ENCODE measurements at places on chromosomes 7 and 10.

DNA sequence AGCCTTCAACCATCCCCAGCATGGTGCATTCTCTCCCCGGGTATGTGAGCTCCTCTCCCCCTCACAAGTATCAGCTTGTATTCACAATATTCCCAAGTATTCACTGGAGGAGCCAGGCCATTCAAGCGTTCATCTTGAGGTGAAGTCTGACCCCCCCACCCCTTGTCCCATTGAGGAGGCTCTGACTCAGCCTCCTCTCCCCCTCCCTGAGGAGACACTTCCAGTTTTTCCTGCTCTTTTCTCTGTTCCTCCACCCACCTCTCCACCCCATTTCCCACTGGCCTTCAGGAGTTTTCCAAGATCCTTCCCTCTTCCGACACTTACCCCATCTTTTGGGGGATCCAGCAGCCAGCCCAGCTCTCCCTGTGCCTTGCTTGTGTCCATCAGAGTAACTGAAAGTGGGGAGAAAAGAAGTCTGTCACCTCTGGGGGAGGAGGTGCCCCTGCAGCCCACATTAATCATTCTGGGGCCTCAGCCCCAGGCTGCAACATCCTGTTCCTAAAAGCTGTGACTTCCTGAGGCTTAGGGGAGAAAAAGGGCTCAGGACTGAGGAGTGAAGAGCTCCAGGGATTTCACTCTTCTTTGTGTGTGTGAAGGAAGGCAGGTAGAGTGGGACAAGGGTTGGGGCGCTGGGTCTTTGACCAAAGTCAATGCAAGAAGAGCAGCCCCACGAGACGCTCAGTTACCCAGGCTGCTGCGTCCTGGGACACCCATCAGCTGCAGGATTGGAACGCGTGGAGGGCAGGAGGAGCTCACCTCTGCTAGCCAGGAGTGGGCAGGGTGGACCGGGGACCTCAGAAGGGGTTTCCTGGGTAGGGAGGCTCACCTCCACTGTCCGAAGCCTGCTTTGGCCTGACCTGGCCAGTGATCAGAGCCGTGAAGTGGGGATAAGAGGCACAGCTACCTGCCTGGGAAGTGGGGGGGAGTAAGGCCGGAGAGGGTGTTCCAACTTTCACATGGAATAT, 1.1 kb downstream of the EPHA1 start:
- DNase-seq, result peak; percentile 66

- DNase-seq, result no peak
Measured at GRCh38 chr7:21538936-21539495, 3.8 kb upstream of the DNAH11 start.

- DNase-seq, result no peak
Measured at GRCh38 chr10:6383096-6383812, 180.5 kb downstream of the PFKFB3 start.

- DNase-seq, result no peak
Measured at GRCh38 chr7:30730996-30731395, 20.9 kb upstream of the INMT start.

DNA sequence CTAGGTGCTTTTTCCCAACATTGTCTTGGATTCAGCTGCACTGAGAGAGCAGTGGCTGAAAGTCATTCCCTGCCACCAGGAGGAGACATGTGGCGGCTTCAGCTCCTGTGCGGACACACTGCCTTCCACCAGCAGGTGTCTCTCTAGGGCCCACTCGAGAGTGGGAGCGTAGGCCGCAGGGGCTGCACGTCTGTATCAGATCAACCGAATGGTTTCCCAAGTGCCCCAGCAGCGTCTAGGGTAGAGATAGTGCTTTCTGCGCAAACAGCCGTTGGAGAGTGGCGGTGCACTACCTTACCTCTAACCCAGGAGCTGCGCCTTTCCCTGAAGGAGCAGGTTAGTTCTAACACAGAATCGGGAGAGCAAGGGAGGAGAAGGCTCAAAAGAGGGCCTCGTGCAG, 31.7 kb downstream of the PAPOLB start:
- peak; percentile 46 for DNase-seq

GRCh38 chr10:58508316-58508715, 4.4 kb upstream of the BICC1 start:
- DNase-seq, result peak; percentile 76

GRCh38 chr7:115968596-115968995, 62.0 kb downstream of the TFEC start:
- no peak for DNase-seq

GRCh38 chr7:1370738-1371137, 88.5 kb downstream of the MICALL2 start:
- no peak for DNase-seq

DNA sequence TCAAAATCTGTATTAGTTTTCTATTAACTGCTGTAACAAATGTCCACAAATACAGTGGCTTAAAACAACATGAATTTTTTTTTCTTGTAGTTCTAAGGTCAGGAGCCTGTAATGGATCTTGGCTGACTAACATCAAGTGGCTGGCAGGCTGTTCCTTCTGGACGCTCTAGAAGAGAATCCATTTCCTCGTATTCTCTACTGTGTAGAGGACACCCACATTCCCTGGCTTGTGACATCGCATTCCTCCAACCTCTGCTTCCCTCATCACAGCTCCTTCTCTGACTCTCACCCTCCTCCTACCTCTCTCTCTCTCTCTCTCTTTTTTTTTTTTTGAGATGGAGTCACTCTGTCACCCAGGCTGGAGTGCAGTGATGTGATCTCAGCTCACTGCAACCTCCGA, 4.8 kb upstream of the CALHM1 start:
- no peak for DNase-seq

- no peak for DNase-seq
Measured at GRCh38 chr7:137331378-137331777, 12.2 kb downstream of the PTN start.

DNA sequence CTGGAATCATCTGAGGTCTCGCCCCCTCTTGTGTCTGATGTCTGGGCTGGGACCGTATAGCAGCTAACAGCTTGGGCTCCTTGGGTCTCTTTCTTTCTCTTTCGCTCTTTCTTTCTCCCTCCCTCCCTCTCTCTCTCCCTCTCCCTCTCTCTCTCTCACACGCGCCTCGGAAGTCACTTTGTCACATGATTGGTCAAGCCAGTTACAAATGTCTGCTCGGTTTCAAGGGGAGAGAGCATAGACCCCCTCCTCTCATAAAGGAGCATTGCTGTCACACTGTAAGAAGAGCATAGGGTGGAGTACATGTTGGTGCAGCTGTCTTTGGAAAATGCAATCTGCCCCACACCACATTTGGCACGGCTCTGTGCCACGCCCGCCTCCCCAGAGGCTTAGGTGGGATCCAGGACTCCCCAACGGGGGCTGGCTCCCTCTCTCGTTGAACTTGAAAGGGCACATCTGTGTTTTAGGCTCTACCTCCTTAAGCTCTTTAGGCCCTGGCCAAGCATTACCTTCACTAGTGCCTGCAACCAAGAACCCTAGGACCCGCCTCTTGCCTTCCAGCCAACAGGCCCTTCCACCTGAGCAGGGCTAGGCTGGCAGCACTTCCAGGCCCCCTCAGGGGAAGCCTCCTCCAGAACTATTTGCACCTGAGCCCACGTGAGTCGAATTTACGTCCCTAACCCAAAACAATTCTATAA, 61.9 kb upstream of the CACUL1 start:
- DNase-seq, result no peak

Data from kidney glomerular epithelial cell (primary cell).